ENCODE measurements at places on chromosomes 7 and 10.

- DNase-seq, result no peak
Measured at GRCh38 chr7:95342642-95343307, 18.4 kb upstream of the PON1 start.

DNA sequence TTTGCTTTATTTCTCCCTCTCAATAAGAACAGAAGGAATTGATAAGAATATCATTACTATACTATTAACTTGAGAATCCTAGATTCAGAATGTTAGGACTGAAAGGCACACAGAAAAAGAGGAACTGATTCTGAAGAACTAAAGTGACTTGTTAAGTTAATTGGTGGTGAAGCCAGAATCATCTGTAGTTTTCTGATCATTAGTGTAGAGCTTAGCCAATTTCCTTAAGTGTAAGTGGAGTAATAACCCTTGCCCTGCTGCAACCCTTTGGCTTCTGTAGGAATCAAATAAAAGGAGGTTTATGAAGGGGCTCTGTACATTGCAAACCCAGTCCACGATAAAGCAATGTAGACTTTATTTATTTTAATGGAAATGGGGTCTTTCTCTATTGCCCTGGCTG, 1186.0 kb downstream of the SORCS3 start:
- DNase-seq, result no peak

GRCh38 chr10:90413196-90413595, 444.6 kb downstream of the HTR7 start:
- DNase-seq, result no peak

DNA sequence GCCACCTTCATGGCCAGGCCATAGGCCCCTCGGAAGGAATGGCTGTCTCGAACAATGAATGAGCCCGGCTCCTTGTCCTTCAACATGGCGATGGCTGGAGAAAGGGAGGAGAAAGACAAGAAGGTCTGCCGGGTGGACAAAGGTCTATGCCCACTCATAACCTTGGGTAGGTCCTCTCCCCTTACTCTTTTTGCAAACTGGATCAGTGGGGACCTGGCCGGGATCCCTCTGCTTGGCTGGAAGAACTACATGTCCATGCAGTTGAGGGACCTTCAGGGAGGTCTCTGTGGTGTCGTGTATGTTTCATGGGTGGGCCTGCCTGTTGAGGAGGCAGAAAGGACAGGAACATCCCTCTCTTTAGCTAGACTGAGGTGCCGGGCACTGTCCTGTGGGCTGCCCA, 284.8 kb downstream of the TNS3 start:
- DNase-seq, result no peak

GRCh38 chr7:50812094-50812493, 29.4 kb upstream of the GRB10 start:
- no peak for DNase-seq

DNA sequence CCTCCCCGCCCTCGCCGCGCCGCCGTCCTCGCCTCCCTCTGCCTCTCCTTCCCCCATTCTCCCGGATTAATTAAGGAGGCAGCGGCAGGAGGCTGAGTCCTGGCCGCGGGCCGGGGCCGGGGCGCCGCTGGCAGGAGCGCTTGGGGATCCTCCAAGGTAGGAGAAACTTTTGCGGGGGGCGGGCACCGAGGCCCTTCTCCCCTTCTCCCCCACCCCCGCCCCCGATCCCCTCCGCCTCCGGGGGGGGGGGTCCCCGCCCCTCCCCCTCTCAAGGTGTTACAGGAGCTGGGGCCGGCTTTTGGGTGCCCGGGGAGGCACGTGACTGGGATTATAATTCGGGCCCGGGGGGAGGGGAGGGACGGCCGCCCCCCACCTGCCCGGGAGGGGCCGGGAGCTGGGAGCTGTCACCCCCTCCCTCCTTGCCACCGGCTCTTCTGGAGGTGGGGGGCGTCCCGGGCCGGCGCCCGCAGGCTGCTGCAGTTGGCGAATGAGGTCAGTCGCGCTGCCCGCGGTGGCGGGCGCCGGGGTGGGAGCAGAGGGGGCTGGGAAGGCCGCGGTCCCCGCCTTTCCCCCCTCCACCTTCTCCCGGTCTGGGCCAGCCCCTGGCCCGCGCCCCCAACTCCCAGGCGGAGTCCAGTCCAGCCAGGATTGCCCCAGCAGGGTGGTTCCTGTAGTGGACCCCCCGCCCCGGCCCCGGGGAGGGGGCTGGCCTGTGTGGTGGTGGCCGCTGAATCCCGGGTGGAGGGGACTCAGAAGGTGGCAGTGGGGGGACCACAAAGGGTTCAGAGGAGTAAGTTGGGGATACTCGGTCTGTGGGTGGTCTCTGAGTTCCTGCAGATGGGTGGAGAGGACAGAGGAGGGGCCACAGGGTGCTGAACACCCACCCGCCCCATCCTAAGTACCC, 567 bp downstream of the GTF2IRD1 start:
- no peak for DNase-seq

- no peak for DNase-seq
Measured at GRCh38 chr7:110831419-110831818, 259.5 kb upstream of the LRRN3 start.

DNA sequence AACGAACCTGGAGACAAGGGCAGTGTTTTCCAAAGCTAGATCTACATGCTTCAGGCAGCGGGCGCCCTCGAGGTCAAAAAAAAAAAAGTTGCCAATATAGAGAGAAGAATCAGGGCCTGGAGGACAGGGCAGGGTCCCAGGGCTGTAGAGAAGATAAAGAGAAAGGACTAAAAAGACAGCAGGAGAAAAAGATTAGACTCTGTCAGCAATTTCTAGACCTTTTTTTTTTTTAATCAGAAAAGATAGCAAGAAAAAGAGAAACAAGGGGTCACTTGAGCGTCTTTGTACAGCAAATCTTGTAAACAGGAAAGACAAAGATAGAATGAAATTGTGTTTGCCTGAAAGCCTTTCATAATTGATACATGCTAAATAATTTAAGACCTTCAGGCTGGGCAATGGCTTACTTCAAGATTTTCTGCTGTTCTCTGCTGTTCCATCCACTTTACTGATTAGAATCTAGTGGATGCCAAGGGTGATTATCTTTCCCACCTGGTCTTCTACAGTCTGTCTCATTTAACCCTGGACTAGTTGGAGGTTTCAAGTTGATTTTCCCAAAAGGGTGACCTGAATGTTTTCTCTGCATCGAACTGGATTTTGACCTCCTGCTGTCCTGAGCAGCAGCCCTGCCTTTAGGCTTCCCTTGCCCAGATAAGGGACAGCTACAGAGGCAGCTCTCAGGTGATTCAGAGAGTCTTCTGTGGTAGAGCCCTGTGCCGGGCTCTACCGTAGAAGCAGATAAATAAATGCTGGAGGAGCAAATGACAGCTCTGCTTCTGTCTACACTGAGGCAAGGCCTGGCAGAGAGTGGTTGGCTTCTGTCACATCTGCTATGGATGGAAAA, 5.1 kb downstream of the LMOD2 start:
- DNase-seq, result no peak

GRCh38 chr7:14637968-14638367, 264.6 kb downstream of the DGKB start:
- DNase-seq, result no peak

GRCh38 chr10:72649291-72649690, 23.4 kb upstream of the MICU1 start:
- no peak for DNase-seq

Data from left forelimb (tissue), 1 donor.